Stimulated activated naive CD4-positive, alpha-beta T cell treated with Interleukin-2 at 50 U/mL for 16 hours (primary cell): ENCODE measurements at places on chromosomes 3 and 15.
A peak's percentile ranks its signal among the peaks of the same experiment; 100 is the strongest.

DNA sequence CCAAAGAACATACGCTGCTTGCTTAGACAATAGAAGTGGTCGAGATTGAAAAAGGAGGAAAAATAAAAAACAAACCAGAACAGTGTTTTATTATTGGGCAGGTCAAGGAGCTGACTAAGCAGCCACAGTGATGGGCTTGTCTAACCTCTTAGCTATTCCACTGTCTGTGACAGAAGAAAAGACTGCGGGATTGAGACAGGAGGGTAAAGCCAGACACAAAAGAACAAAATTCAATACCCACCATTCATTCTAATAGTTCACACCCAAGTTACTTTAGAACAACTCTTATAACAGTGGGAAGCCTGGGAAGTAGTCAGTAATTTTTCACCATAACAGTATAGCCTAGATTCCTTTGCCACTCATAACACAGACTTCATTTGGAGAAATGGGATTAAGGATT is 435.4 kb downstream of the MFSD1 start:
- DNase-seq: no peak

DNA sequence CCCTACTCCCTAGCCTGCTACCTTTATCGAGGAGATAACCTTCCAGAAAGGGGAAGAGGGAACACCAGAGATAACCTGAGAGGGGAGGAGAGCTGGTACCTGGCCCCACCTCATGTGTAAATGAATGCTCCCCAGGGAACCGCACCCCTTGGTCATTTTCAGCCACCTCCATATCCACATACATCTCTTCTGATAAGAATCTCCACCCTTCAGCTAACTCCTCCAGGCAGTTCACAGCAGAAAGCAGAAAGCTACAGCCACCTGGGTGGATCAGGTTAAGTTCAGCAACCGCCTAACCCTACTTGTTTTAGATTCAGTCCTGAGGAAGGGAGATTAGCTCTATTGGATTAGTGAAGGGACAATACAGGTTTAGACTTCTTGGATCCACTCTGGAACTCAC is 38.0 kb upstream of the TIMP4 start:
- no peak for DNase-seq

- no peak for DNase-seq
Observed at GRCh38 chr3:16177962-16178627, 3.6 kb downstream of the GALNT15 start.

- DNase-seq: no peak
Observed at GRCh38 chr3:167091226-167091625, 288.9 kb downstream of the ZBBX start.

DNA sequence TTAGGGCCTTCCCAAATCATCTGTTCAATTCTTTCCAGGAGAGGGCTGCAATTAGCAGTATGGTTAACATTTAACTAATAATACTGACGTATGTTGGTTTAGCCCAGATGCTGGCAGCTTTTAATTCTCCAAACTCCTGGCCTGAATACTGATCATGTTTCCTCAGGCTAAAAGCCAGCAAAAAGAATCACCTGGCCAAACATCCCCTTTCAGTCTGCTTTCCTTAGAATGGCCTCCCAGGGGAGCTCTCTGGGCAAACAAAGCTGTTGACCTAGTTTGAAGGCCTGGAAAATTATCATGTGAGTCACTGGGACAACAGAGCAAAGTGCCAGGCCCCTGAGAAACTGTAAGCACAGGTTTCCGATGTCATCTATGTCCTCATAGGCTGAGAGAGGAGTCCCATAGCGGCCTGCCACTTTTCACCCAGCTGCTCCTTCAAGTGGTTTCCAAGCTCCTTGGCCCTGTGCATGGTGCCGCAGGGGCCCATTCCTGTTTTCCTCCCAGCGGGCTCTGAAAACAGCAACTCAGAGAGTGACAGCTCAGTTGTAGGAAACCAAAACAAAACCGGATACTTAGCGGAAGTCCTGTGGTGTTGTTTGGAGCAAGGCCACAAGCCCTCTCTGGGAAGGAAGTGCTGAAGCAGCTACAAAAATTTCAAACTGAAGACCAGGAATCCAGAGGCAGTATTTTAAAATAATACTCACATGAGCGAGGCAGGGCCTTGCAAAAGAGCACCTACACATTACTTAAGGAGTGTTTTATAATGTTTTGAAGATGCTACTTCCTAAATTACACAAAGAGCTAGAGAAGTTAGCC is 36.5 kb upstream of the RAB11A start:
- DNase-seq: peak; percentile 23

GRCh38 chr3:100252001-100252400 is 8.8 kb upstream of the TBC1D23 start:
- no peak for DNase-seq

GRCh38 chr15:68278595-68279405 is 1.3 kb downstream of the FEM1B start:
- DNase-seq: no peak

GRCh38 chr3:72266016-72266370 is 481.0 kb upstream of the PROK2 start:
- DNase-seq: no peak

DNA sequence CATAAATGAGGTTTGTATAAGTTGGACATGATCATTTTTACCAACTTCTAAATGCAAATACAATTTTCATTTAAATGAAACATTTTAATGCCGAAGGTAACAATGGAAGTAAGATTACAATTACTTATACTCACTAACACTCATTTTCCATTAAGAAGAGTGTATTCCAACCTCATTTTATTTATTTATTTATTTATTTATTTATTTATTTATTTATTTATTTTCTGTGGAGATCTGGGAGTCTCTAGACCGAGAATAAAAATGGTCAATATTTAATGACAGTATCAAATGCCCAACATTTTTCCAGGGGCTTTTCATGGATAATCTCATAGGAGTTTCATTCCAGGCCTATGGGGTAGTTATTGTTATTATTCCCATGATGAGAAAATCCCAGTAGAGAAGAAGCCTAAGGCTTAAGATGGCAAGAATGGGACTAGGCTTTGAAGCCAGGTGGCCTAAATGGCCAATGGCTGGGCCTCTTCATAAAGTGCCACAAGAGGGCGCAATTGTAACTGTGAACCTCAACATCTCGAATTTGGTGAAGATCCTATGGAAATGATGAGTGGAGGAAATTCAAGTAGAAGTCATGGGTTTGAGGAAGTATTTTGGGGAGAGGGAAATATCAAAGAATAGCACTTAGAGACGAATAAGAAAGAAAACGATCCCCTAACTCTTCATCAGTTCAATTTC is 21.3 kb downstream of the VGLL3 start:
- DNase-seq: no peak

DNA sequence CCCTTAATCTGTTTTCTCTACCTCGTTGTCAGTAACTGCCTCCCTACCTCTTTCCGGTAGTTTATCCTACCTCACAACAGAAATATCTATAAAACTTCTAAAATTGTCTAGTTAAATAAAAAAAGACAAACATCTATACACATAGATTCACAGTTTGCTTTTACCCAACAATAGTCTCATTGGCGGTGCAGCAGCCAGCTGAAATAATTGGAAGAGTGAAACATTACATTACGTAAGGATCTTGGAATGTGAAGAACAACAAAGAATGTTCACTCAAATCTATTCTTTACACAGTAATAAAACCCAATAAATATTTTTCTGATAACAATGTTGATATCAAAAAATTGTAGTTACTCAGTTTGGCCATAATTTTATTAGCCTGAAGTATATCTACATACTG is 115.5 kb upstream of the ARPP21 start:
- no peak for DNase-seq

DNA sequence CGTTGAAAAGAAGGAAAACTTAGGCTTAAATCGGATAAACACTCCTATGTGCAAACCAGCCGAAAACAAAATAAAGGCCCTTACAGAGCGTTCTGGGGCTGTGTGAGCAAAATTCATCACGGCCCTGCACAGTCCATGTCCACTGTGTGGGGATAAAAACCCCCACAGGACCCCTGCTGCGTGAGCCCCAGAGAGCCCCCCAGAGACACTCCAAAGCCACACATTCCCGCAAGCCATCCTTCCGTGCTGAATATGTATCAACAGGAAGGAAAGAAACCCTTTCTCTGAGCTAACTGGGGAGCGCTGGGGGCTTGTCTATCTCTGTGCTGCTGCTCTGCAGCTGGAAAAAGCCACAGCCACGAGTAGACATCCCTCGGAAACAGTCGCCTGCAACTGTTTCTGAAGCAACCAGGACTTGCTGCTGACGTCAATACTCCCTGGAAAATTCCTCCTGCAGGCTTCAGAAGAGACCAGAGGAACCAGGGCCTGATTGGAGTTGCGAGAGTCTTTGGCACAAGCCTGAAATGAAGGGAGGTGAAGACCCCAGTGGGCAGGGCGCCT is 72.7 kb downstream of the NUP210 start:
- no peak for DNase-seq

DNA sequence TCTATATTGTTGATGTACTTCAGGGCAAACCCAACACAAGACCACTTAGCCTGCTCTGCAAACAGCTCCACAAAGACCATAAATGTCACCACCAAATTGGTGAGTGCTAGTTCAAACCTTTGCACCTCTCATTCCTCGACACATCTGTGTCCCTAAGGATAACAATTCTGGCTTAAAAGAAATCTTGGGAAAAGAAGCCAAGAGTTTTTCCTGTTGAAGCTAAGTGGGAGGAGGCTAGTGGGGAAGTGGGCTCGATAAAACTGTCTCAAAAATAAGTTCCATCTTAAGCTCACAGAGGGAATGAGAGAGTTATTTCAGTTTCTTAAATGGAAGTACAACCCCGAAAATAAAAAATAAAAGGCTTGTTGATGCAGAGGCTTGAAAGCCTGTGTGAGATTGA is 40.4 kb upstream of the PRICKLE2 start:
- DNase-seq: no peak

GRCh38 chr3:113495035-113495434 is 19.9 kb downstream of the SPICE1 start:
- DNase-seq: peak; percentile 2

- no peak for DNase-seq
Observed at GRCh38 chr3:50254577-50255250, 14.2 kb upstream of the SEMA3B start.

- no peak for DNase-seq
Observed at GRCh38 chr3:40885430-40885829, 313.9 kb upstream of the CTNNB1 start.

- no peak for DNase-seq
Observed at GRCh38 chr15:88504445-88504844, 36.9 kb downstream of the MRPS11 start.

GRCh38 chr3:171846597-171846996 is 3.4 kb downstream of the TMEM212 start:
- DNase-seq: no peak

- DNase-seq: peak; percentile 22
Observed at GRCh38 chr3:143120716-143121240, 1.2 kb downstream of the CHST2 start.

DNA sequence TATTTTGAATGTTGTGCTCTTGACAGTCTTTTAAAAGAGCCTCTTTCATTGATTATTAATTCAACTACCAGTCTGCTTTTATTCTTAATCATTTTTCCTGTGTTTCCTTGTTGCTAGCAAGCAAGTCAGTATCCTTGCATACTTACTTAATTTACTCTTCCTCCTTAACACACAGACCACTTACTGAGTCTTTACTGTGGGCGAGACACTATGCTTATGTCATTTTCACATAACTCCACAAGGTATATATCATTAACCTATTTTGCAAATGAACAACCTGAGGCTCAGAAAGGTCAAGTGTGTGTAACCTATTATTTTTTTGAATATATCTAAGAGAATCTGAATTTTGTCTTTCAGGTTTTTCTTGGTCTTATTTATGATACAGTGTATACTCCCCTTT is 130.9 kb downstream of the WDR76 start:
- DNase-seq: no peak

- DNase-seq: no peak
Observed at GRCh38 chr3:100928638-100929428, 64.4 kb downstream of the ABI3BP start.

DNA sequence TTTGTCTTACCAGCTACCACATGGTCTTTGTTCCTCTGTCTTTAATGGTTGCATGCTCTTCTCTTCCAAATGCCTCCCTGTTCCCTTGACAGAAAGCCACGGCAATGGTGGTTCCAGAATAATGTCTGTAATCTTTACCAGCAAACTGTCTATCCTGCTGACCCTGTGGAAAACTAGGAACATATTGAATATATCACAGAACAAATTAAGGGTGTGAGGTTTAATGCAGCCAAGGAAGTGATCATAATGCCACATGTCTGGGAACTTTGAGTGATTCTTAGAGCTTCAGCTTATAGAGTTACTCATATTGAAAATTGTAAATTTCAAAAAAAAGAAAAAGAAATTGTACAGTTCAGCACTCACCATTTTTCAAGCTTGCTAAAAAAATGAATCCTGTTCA is 282.9 kb upstream of the RARB start:
- DNase-seq: no peak

GRCh38 chr3:155129396-155129795 is 49.3 kb downstream of the MME start:
- DNase-seq: no peak

- no peak for DNase-seq
Observed at GRCh38 chr15:80778621-80778963, 578 bp upstream of the CEMIP start.

GRCh38 chr15:68984586-68984985 is 29.9 kb upstream of the NOX5 start:
- no peak for DNase-seq
